ENCODE measurements at places on chromosomes 6 and 20.

DNA sequence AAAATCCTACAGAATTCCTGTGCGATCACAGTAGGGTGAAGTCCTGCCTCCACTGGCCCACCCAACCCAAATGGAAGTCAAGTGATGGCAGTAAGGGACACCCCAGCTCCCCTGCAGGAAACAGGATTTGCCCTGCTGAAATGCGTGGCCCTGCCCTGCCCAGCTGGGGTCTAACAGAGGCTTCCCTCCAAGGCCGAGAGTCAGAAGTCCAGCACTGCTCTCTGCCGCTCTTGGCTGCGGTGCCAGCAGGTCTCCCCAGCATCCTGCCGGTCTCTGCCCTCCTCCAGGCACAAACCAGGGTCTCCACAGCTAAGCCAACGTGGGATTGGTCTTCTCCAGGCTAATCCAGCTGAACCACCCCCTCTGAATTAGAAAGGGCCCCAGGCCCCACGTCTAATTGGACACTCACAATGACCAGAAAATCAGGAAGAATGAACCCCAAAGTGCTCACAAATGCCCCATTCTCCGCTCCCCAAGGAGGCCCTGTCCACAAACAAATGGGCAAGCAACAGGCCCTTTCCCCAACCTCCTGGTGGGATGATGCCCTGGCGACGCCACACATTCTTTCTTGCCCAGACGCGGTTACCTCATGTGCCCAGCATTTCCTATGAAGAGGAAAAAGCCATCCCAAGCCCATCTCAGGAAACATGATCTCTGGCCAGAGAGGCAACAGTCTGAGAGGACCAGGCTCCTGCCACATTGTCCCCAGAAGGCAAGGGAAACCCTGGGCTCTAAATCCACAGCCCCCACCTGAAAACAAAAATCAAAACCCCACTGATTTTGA, 117.2 kb downstream of the BANF2 start:
- DNase-seq = no peak

GRCh38 chr6:157585274-157586087, 204.5 kb downstream of the ZDHHC14 start:
- no peak for DNase-seq

- DNase-seq = no peak
Measured at GRCh38 chr6:53391170-53391569, 42.4 kb upstream of the ELOVL5 start.

- DNase-seq = no peak
Measured at GRCh38 chr6:44737829-44738528, 350.5 kb downstream of the CDC5L start.

DNA sequence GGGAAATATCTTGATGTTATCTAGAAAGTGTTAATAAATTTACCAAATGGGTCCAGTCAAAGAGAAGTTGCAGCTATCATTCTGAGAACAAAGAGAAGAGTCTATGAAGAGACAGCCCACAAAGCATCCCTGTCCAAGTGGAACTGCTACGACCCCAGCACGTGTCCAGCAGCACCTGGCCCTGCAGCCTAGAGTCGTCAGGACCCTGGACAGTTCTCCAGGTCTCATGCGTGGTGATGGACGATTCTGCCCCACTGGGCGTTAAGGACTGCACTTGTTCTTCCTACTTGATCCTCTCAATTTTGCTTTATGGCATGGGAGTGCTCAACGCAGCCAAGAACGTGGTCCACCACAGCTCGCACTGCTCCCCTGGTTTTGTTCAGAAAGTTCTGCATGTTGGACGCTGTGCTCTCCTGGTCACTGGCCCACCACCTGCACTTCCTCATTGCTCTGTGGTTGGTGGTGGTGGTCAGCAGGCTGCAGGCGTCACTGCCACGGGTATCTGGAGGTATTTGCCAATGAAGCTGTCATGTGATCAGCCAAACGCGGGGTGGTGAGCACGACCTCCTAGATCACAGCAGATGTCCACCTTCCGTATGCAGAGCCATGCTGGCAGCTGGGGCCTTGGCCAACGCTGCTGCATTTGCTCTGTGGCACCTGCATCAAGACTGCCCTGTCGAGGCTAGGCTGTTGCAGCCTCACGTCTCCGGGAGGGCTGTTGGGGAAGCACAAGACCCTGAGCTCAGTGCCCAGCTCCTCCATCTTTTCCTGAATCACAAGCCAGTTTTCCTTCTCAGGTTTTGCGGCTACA, 356.4 kb downstream of the CDH4 start:
- DNase-seq = no peak

- DNase-seq = no peak
Measured at GRCh38 chr20:18750735-18751134, 62.8 kb upstream of the SCP2D1 start.

GRCh38 chr20:21548390-21549035, 34.6 kb upstream of the NKX2-2 start:
- no peak for DNase-seq

Measured in NCI-H345 (cell line).